ENCODE measurements at places on chromosomes 7 and 10.

- DNase-seq = no peak
Measured at GRCh38 chr10:77253147-77253545, 384.5 kb downstream of the KCNMA1 start.

DNA sequence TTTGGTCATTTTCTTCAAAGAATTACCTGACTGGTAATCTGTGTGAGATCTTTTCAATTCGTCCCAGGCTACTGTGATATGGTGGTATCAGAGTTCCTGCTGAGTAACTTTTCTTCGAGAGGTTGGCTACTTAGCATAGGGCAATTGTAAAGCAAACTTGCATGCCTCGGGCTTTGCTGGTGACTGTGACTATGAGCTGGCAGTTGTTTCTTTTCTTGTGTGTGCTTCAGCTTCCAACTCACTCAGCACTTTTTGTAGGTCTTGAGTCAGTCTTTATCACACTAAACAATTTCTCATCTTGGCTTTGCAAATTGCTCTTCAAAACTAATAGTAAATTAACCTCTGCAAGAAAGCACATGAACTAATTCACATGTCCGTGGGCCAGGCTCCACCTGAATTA lies 44.3 kb downstream of the PRR15 start:
- peak; percentile 52 for DNase-seq

DNA sequence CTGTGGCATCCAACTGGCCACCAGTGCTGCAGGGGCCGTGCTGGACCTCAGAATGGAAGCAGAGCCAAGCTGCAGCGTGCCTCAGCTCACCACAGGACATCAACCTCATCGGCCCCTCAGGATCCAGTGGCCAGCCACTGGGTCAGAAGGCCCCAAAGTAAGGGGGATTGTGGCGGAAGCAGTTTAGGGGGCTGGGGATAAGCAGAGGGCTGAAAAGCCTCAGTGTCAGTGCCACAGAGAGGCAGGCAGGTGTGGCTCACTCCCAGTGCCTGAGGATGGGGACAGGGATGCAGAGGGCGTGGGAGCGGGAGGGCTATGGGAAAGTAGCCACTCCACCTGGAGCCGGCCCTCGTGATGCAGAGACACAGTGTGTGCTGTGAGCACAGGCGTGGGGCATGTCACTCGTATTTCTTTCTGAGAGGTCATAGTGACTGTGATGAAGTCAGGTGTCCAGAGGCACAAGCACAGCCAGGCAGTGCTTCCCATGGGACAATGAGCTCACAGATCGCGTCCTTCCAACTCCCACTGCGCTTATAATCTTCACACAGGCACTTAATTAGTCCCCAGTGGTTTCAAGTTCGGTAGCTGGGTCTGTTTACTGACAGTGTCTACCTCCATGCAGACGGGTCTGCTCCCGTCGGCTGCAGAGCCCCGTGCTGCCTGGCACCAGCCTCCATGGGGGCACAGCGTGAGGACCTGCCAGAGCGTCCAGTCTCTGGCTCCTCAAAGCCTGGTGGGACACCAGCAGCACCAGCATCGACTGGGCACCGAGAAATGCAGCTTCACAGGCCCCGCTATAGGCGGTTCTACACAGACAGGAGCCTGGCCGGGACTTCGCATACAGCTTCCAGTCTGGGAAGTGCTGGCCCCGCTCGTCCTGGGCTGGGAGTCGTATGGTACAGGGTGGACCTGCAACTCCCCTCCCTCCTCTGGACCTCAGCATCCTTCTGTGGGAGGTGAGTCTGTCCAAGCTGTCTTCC lies 42.9 kb upstream of the CNPY1 start:
- no peak for DNase-seq

DNA sequence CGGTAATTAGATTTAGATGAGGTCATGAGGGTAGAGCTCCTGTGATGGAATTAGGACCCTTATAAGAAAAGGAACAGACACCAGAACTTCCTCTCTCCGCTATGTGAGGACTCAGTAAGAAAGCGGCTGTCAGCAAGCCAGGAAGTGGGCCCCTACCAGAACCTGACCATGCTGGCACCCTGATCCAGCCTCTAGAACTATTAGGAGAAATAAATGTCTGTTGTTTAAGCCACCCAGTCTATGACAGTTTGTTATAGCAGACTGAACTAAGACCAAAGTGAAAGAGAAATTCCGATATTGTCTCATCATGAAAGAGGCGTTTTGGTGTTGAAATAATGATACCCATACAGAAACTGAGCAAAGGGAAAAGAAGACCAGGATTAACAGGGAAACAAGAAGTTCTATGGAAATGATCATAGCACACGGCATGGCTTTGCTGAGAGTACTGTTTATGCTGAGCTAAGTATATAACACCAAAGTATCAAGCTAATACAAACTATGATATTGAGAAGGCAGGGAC lies 9.2 kb downstream of the CLEC2L start:
- no peak for DNase-seq

- no peak for DNase-seq
Measured at GRCh38 chr7:150365673-150366398, 2.8 kb upstream of the REPIN1 start.

DNA sequence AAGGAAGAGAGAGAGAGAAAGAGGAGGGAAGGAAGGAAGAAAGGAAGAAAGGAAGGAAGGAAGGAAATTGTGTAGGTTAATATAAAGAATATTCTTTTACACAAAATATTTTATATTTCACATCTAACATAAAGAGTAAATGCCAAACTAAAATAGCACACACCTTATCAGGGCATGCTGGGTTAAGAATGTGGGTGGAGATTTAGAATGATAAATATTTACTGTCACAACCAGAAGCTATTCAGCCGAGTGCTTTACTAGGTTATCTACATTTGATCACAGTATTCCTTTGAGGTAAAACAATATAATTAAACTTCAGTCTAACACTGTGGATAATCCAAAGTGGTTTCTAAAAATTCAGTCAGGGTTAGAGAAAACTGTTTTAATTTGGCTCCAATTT lies 103.3 kb downstream of the SEMA3A start:
- no peak for DNase-seq

- no peak for DNase-seq
Measured at GRCh38 chr7:49119706-49120105, 195.4 kb downstream of the CDC14C start.

DNA sequence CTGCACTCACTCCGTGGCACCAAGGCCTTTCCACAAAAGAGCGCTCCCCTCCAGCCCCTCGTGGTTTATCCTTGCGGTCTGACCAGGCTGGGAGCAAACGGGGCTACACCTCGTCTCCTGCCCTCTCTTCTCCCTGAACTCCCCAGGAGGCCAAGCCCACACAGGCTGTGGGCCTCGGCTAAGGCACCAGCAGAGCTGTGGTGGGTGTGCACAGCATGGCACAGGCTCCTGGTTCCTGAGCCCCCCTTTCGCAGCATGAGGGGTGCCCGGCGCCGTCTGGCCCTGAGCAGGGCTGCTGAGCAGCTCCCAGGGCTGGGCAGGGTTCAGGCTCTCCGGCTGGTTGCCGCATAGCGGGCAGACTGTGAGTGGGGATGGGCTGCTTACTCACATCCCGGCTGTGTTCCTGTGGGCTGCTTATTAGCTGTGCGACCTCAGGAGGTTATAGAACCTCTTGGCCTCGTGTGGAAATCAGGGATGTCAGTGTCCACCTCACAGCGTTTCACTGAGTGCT lies 90.4 kb downstream of the ZMIZ1 start:
- peak; percentile 80 for DNase-seq

DNA sequence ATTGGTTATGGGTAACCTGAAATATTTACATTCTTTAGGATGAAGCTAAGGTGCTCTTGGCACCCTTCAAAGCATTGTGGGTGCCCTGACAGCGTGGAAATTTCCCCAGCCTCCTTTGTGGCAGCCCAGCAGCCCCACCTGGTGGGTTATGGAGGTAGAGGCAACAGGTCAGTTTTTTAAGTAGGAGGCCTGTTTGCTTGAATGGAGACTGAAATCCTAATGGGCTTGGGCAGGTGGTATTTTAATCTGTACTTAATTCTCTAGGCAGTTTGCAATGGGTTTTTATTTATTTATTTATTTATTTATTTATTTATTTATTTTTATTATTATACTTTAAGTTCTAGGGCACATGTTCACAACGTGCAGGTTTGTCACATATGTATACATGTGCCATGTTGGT lies 139.4 kb downstream of the EPC1 start:
- DNase-seq = peak; percentile 41

DNA sequence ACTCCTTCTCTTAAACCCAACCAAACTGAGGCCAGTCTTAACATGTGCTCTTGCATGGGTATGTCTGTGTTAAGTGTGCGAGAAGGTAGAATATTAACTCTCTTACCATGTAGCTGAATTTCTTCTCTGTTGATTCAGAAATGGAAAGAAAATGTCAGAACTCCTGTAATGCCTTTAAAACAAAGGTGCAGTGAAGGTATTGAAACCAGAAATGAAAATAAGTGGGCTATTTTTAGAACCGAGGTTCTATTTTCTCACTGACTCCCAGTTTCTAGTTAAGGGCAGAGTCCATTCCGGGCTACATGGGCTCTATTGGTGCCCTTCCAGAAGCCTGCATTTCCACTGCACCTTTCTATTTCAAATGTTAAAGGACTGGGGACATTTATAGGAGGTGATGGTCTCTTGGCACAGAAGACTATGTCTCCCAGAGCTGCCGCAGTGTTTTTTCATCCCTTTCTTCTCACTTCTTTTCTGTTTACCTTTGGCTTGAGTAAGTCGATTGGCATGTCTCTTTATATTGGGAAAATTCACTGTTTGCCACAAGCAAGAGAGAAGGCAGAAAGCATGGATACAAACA lies 174.9 kb downstream of the LRMDA start:
- no peak for DNase-seq

GRCh38 chr7:40990841-40991240 lies 712.0 kb downstream of the INHBA start:
- no peak for DNase-seq

DNA sequence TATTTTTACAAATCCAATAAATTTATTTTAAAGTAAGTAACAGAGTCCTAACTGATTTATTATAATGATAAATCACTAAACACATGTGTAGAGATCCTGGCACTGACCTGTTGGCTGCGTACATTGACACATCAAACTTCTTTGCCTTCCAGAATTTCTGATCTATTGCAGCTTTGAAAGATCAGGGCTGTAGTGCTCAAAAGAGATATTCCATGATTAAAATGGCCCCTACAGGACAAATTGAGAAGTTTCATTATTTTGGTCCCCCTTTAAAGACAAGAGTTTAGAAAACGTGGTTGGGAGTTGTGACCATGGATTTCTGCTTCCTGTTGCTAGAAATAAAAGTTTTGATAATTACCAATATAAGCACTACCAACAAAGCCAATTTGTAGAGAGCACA lies 87.7 kb upstream of the PDK4 start:
- DNase-seq = peak; percentile 44

All from AG08395 (cell line).